ENCODE measurements at places on chromosomes 6 and 20.

GRCh38 chr20:25120920-25121319, 39.0 kb upstream of the VSX1 start:
- no peak for DNase-seq

DNA sequence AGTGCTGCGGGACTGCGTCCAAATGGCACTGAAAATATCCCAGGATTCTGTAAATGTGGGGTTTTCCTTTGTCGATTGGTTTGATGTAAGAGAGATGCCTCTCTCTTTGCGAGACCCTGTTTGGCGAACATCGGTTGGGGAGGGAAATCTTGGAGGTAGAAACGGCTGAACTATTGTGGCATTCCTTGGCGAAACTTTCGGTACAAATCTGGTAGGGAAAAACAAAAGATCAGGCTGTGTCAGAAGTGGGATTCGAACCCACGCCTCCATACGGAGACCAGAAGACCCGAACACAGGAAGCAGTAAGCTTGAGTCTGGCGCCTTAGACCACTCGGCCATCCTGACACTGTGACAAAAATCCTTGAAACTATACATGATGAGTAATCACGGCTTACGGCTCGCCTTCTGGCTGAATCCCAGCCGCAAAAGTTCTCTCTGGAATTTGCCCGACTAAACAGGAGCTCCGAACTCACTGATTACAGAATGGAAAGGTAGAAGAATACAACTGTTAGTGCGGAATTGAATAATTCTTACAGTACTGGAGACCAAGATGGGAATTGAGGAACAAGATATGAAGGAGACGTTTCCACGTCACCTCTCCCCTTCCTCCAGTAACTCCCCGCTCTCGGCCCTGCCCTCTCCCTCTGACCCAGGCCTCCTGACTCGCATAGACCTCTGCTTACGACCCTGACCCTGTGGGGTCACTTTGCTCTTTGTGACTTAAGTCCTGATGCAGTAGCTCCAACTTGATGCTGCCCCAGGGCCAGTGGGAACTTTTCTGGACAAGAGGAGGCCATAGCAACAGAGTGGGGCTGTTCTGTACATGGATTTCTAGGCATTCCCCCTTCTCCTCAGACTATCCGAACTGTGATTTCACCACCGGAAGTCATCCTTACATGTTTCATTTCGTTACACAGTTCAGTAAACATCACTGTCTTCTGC, 132.8 kb upstream of the ZNF184 start:
- peak; percentile 23 for DNase-seq

DNA sequence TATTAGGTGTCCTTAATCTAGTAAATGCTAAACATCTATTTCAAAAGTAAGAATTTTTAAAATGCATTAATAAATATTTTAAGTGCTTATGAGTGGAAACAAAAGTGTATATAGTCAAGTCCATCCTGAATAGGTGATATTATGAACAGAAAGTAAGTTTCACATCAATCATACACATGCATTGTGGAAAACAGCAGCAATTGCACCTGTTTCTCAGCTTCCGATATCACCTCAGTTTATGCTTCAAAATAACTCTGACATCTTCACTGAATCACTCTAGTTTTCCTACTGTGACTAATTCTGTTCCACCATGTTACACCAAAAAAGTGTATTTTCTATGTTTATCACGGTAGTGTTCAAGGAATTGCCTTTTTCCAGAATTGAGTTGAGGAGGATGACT, 172.6 kb upstream of the MANEA start:
- DNase-seq = no peak

GRCh38 chr6:548517-548916, 108.4 kb downstream of the HUS1B start:
- peak; percentile 32 for DNase-seq

DNA sequence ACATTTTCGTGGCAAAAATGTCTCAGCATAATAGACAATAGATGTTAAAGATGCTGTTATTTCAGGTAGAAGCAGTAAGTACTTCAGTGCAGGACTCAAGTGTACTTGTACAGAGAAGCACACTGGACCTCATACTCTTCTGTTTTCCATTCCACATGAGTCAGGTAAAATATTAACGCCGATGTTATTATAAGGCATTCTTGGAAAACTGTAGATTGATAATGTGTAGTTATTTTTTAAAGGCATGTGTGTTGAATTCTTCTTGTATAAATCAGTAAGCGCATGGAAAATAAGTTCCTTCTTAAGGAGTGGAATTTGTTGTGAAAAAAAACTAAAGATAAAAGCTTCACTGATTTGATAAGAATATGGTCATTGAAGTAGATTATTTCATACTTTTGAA, 45.8 kb downstream of the DOP1A start:
- no peak for DNase-seq

- DNase-seq = no peak
Measured at GRCh38 chr6:153618371-153619322, 420.4 kb upstream of the OPRM1 start.

GRCh38 chr6:124066269-124066668, 262.6 kb downstream of the NKAIN2 start:
- no peak for DNase-seq

- no peak for DNase-seq
Measured at GRCh38 chr6:74840953-74841352, 364.9 kb downstream of the COL12A1 start.

- DNase-seq = no peak
Measured at GRCh38 chr6:21189759-21190158, 403.8 kb upstream of the SOX4 start.

GRCh38 chr20:51511861-51512619, 30.5 kb downstream of the NFATC2 start:
- DNase-seq = no peak

DNA sequence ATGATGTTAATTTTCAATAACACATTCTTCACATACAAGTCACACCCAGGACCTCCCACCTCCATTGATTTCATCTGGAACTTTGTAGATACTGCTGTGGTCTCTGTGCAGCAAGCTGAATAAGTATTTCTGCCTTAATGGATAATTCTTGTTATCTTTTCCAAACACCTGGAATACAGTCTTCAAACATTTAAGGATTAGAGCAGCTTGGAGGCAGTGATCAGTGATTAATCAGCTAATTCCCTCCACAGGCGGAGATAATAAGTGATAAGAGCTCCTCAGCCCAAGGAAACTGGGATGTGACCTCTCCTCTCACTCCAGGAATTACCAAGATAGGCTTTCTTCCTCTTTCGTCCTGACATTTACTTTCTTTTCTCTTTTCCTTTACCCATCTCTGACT, 110.7 kb downstream of the FIG4 start:
- DNase-seq = no peak

DNA sequence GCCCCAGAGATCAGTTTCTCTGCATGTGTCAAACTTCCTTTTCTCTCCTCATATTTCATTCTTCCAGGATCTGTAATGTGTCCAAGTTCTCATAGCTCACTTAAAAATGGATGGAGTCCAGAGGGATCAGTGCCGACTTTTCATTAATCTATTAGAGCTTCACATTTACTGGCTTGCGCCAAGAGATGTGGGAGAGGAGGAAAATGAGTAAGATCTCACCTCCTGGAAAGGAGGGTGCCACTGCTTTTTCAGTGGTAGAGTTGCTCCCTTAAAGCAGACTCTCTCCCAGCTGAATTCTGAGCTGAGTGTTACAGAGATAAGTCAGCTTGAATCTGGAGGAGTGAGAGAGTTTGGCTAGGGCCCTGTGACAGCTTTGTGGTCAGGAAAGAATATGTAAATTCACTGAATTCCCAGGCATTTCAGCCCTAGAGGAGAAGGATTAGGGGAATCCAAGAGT, 175.9 kb downstream of the SOX4 start:
- no peak for DNase-seq

- DNase-seq = no peak
Measured at GRCh38 chr20:19864130-19864529, 106.1 kb downstream of the RIN2 start.

GRCh38 chr20:36439040-36439730, 102.1 kb upstream of the MYL9 start:
- DNase-seq = peak; percentile 74

GRCh38 chr6:139290787-139291311, 949 bp downstream of the TXLNB start:
- peak; percentile 87 for DNase-seq

- no peak for DNase-seq
Measured at GRCh38 chr6:168871642-168872315, 381.9 kb downstream of the THBS2 start.

- no peak for DNase-seq
Measured at GRCh38 chr6:16999491-17000436, 102.1 kb upstream of the STMND1 start.

- DNase-seq = no peak
Measured at GRCh38 chr20:53510262-53510661, 83.4 kb downstream of the ZNF217 start.

- no peak for DNase-seq
Measured at GRCh38 chr6:154638369-154638768, 94.8 kb upstream of the SCAF8 start.

DNA sequence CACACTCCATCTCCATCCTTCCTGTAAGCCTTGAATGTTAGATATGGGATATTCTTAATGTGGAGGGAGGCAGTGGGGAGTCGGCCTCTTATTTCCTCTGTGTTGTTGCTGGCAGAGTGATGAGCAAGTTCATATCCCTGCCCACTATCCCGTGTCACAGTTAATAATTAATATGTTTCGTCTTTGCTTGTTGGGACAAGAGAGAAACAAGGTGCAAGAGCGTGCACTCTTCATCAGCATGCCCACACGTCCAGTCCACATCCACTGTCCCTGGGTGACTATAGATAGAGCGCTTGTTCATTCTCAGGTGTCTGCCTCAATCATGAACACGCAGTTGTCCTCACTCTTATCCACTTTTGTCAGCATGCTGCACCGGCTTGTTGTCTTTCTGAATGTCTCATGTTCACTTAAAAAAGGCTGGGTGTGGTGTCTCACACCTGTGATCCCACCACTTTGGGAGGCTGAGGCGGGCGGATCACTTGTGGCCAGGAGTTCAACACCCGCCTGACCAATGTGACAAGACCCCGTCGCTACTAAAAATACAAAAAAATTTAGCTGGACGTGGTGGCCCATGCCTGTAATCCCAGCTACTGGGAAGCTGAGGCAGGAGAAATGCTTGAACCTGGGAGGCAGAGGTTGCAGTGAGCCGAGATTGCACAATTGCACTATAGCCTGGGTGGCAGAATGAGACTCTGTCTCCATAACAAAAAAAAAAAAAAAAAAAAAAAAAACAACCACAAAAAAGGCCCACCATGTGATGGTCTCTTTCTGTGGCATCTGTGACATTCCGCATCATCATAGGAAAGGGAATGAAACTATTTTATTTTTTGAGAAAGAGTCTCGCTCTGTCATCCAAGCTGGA, 34.2 kb downstream of the PPP1R3G start:
- no peak for DNase-seq

- DNase-seq = no peak
Measured at GRCh38 chr6:45895569-45895968, 120.1 kb downstream of the CLIC5 start.

GRCh38 chr6:82968708-82969107, 96.9 kb downstream of the UBE3D start:
- no peak for DNase-seq

GRCh38 chr6:53721766-53722165, 56.2 kb upstream of the KLHL31 start:
- no peak for DNase-seq

- DNase-seq = no peak
Measured at GRCh38 chr6:39048481-39049399, at the start of gene GLP1R. GLP1R (plus strand) TSS chr6:39048781; CDS start chr6:39048841, 60 bp downstream.

GRCh38 chr6:63521475-63522210, 50.6 kb upstream of the LOC128125822 start:
- no peak for DNase-seq

- no peak for DNase-seq
Measured at GRCh38 chr6:8082954-8083858, 19.0 kb upstream of the BLOC1S5 start.

DNA sequence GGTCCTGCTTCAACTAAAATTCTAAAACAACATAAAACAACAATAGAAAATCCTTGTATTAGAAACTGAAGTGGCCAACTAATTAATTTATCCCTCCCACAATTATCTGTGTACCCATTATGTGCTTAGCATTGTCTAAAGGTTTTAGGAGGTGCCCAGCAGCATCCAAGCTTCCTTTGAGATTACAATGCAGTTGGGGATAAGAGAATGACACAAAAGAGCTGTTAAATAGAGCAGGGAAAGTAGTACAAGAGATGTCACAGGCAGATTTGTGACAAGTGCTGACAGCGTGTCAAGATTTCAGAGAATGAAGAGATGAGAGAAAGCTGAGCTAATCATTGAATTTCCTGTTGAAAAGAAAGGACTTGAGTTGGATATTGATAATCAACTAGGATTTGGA, 204.8 kb downstream of the OTOR start:
- DNase-seq = no peak
